Activated T-cell treated with anti-CD3 and anti-CD28 coated beads, Interleukin-2, amount 50 U/mL, for 48 hours (primary cell): ENCODE measurements at places on chromosomes 2 and 18.

DNA sequence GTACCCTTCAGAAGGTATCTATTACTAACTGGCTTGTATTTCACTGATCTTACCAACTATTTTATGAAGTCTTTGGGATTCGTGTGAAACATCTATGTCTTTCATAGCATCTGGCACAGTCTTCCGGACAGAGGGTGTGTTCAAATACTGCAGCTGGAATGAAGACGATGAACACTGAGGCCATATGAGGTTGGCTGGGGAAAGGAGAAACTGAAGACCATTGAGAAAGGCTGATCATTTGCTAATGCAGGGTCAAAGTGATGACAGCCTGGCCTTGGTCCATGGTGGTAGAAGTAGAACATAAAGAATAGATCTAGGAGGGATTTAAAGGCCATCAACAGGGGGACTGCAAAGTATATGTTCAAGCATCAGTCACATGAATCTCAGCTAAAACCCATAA, 132.7 kb downstream of the CCBE1 start:
- no peak for DNase-seq

DNA sequence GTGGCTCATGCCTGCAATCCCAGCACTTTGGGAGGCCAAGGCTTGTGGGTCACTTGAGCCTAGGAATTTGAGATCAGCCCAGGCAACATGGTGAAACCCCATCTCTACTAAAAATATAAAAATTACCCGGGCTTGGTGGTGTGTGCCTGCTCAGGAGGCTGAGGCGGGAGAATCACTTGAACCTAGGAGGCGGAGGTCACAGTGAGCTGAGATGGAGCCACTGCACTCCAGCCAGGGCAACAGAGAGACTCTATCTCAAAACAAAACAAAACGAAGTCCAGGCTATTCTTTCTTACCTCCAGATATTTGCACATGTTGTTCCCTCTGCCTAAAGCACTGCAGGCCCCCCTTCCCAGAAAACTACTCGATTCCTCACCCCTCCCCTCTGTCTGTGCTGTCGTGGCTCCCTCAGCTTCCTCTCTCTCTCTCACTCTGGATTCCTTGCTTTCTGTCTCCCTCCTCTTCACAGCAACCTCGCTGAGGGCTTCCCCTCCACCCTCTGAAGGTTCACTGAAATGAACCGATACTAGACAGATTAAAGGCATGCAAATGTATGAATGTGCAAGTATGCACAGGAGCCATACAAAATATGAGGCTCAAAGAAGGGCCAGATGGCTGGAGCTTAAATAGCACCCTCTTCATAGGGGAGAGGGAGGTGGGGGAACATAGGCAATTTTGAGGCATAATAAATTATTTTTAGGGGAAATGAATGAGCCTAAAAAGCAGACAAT, 18.5 kb downstream of the TMEM177 start:
- DNase-seq, result no peak

DNA sequence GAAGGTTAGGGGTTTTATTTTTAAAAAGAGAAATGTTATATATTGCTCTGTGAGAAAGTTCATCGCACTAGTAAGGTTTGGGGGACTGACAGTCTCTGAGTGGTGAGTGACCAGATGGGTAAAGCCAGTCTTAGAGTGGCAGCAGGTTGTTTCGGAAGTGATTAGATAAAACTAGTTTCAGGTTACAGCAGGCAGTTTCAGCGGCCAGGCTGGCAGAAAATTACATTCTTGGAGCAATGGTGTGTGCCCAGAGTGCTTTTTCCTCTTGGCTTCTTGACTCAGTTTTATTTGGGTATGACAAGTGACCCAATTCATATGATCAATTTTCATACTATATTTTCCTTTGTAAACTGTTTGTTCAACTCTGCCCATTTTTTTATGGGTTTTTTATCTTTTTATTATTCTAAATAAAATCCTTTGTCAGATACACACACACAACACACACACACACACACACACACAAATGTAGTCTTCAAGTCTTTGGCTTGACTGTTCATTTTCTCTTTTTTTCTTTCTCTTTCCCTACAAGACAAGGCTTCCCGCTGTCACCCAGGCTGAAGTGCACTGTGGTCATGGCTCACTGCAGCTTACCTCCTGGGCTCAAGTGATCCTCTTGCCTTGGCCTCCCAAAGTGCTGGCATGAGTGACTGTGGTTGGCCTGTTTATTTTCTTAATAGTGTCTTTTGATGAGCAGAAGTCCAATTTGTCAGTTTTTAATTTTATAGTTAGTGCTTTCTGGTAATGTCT, 30.9 kb downstream of the RALBP1 start:
- no peak for DNase-seq

DNA sequence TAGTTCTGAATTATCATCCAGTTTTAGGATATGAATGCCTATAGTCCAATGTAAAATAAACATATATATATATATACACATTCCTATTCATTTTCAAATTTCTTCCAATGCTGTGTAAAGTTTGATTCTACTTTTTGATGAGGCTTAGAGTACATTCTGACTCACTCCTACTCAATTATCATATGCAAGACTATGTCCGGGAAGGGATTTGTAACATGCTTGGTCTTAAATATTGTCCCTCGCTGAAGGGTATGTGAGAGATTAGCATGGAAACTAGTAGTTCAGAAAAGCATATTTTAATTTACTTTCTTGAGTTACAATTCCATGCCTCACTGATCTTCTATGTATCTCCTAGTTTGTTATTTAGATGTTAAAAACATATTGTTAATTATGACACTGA, 377.7 kb upstream of the MAP2 start:
- DNase-seq, result no peak

DNA sequence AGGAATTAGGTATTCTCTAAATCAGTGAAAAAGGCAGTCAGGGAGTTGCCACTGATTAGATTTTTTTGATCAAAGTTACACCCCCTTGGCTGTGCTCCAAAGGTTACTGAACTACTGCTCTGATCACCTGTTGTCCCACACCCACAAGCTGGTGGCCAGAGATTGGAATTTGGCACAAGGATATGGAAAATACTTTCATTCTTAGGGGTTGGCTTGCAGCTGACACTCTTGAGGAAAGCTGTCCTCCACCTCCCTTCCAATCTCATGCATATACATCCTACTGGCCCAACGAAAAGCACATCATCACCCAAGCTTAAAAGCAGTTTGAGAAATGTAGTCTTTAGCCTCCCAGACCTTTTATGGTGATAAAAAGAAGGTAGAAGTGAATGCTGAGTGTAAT, 329.5 kb upstream of the CHAC2 start:
- no peak for DNase-seq

DNA sequence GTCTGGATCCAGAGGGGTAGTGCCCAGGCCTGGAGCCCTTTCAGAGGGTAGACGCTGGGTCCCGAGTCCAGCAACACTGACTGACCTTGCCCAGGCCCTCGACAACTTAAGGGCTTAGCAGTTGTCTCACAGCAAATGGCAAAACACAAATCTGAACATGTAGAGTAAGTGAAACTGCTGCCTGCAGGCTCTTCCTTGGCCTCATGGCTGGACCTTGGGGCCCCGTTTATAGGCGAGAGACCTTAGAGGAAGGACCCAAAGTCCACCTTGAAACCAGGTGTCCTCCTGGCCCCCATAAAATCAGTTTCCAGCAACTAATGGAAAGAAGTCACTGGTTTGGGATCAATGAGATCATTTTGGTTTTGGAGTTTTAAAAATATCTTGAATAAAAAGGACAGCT, 154.4 kb downstream of the MYO1B start:
- DNase-seq, result no peak

GRCh38 chr2:64624108-64624610, 29.6 kb downstream of the SERTAD2 start:
- DNase-seq, result no peak

DNA sequence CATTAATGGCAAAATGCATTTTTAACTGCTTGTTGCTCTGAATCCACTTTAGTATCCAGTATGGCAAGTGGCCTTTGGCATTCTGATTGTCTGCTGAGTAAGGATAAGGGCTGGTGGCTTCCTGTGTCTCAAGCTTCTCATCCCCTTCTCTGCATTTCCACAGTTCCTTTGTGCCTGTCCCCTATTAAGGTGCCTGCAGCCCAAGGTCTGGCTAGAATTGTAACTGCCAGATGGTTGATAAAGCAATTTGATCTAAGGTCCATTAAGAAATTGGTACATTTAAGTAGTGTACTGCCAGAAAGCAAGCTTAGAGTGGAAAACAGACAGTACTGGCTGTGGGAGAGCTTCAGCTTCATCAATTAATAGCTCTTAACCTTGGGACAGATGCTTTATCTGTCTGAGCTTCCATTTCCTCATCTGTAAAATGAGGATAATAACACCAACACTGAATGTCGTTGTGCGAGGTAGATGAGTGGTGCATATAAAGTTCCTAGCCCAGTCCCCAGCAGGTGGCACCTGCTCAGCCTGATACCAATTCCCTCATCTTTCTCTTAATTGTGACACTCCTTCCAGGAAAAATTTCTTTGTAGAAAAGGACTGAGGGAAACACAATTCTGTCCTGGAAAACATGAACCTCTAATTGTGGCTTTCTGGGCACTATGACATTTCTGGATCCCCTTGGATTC, 570.6 kb upstream of the GCFC2 start:
- DNase-seq, result no peak

DNA sequence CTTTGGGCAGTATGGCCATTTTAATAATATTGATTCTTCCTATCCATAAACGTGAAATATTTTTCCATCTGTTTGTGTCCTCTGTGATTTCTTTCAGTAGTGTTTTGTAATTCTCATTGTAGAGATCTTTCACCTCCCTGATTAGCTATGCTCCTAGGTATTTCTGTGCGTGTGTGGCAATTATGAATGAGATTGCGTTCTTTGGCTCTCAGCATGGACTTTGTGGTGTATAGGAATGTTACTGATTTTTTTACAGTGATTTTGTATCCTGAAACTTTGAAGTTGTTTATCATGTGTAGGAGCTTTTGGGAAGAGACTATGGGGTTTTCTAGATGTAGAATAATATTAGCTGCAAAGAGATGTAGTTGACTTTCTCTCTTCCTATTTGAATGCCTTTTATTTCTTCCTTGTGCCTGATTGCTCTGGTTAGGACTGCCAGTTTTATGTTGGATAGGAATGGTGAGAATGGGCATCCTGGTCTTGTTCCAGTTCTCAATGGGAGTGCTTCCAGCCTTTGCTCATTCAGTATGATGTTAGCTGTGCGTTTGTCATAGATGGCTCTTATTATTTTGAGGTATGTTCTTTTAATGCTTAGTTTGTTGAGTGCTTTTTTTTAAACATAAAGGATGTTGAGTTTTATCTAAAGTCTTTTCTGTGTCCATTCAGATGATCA, 27.0 kb upstream of the THUMPD2 start:
- no peak for DNase-seq

- DNase-seq, result no peak
These were observed 30.9 kb upstream of the UBE2F start for GRCh38 chr2:237935740-237936452.

- no peak for DNase-seq
These were observed 47.4 kb downstream of the PSD4 start for GRCh38 chr2:113220970-113221708.

DNA sequence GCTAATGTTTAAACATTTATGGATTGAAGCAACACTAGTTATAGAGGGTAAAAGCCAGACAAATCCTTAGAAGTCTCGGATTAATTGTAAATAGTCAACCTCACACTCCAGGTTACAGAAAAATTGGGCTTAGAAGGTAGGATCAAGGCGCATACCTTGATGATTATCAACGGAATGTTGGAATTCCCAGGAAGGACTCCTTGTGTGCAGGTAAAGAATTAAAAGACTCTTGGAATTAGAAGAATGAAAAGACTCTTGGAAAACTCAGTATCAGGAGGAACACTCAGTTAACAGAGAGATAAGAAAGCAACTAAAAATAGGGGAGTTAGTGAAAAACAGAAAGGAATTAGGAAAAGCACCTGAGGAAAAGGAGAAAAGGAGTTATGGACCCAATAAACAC, 29.3 kb upstream of the EPHA4 start:
- no peak for DNase-seq

DNA sequence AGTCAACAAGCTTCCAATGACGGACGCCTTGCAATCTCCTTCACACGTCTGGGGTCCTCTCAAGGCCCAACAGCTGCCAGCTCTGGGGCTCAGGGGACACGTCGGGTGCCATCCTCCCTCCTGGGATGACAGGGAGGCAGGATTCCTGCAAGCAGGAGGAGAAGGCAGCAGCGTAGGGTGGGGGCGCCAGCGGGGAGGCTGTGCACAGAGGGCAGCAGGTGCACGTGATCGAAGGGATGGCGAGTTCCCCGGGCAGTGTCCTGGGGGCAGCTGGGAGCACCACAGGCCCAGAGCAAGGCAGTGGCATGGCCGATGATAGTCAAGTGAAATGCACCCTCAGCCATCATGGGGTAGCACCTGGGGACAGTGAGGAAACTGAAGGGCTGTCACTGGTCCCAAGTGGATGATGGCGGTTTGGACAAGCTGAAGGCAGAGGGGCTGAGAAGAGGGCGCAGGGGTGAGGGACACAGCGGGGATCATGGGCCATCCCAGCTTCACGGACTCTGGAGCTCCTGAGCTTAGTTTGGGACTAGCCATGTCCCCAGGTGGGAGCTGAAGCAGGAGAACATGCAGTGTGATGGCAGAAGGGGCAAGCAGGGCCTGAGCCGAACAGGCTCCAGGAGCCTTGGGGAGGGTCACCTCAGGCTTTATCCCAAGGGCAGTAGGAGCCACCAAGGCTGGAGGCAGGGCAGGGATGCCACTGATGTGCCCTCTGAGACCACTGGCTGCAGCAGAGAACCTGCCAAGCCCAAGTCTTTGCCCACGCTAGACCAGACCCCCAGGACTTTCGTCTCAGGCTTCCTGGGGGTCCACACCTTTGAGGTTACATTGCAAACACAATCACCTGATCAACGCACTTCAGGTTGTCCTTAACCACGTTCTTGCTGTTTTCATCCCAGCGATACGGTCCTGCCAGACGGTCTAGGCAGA, 16.3 kb upstream of the SNED1 start:
- DNase-seq, result no peak

DNA sequence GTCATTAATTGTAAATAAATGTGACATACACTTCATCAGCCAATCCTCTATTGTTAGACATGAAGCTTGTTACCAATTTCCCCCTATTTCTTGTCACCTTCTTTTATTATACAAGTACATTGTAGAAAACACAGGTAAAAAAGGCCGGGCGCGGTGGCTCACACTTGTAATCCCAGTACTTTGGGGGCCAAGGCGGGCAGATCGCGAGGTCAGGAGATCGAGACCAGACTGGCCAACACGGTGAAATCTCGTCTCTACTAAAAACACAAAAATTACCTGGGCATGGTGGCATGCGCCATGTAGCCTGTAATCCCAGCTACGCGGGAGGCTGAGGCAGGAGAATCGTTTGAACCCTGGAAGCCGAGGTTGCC, 42.7 kb upstream of the UBE2F start:
- DNase-seq, result no peak
